Esophagus muscularis mucosa (tissue), 4 donors: ENCODE measurements at places on chromosomes 7 and 10.

GRCh38 chr10:103716206-103717160 lies 138.9 kb downstream of the SH3PXD2A start:
- DNase-seq, result no peak
- H3K4me1 ChIP-seq, result no peaks in the 10 kb centered on the region
- no peak overlapping the region for H3K4me3 ChIP-seq
- H3K27me3 ChIP-seq, result no peaks in the 10 kb centered on the region
- peak overlapping the region; percentile 29 for H3K27ac ChIP-seq

DNA sequence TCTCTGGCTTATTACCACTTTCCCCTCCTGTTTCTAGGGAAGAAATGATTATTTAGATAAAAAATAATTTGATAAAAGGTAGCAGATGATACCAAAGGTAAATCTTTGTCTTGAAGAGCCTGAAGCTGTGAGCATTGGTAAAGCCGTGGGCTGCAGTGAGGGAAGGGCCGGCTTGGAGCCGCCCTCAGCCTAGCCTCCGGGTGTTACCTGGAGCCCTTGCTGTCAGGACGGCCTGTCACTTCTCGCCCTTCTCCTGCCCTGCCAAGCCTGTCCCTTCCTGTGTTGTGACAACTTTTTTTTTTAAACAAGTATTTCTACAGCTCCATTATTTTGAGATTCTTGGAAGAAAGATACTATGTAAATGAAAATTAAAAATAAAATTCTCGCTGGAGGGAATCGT lies 7.0 kb downstream of the CUX1 start:
- no peaks in the 10 kb centered on the region for H3K27me3 ChIP-seq
- no peak overlapping the region for H3K27ac ChIP-seq
- no peak overlapping the region for H3K4me3 ChIP-seq

DNA sequence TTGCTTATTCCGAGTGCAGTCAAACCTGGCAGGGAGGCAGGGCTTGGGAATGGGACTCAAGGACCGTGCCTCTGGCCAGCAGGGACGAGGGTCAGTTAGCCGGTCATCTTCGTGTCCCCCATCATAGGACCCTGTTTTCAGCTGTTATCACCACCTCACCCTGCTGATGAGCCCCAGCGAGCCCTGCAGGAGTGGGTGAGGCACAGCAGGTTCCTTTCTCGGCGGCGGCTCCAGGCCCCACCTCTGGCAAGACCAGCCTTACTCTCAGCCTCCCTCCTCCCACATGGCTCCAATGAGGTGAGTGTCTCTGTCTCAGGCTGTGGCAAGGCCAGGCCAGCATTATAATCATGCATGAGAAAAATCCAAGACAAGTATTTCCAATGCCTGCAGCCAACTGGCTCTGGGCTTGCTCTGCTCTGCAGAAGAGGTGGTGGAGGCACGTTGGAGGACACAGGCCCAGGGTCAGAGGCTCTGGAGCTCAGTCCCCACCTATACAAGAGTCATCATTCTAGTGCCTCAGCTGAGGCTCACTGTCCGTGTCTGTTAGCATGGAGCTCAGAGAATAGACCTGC lies 15.7 kb downstream of the PKD1L1 start:
- no peaks in the 10 kb centered on the region for H3K4me1 ChIP-seq
- H3K36me3 ChIP-seq, result no peaks in the 10 kb centered on the region
- no peaks in the 10 kb centered on the region for H3K27me3 ChIP-seq
- H3K4me3 ChIP-seq, result no peak overlapping the region
- no peak for DNase-seq
- H3K27ac ChIP-seq, result no peak overlapping the region

GRCh38 chr10:14225379-14225778 lies 105.3 kb downstream of the FRMD4A start:
- no peaks in the 10 kb centered on the region for H3K36me3 ChIP-seq
- H3K4me3 ChIP-seq, result no peak overlapping the region
- no peak for DNase-seq
- H3K4me1 ChIP-seq, result no peaks in the 10 kb centered on the region
- no peak overlapping the region for H3K27ac ChIP-seq

DNA sequence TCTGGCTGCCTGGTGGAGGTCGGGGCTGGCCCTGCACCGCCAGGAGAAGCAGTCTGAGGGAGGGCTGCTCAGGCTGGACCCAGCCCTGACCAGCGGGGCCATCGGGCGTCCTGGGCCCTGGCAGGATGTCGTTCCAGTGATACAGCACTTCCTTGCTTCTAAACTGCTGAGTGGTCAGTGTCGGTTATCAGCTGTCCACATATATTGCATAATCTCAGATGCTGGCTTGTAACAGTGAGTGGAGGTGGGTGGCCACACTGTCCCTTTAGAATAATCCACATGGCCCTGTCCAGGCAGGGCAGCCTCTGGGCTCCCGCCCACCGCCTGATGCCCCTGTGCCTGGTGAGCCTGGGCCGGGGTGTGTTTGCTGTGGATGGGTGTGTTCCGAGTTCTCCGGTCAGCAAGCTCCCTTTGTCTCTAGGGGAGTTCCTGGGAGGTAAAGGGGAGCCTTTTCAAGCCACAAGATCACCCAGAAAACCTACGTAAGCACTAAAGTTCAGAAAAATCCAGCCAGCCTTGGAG lies 86.1 kb downstream of the LHPP start:
- DNase-seq, result no peak
- no peaks in the 10 kb centered on the region for H3K27me3 ChIP-seq
- H3K27ac ChIP-seq, result no peak overlapping the region
- no peaks in the 10 kb centered on the region for H3K4me1 ChIP-seq
- H3K36me3 ChIP-seq, result no peaks in the 10 kb centered on the region

DNA sequence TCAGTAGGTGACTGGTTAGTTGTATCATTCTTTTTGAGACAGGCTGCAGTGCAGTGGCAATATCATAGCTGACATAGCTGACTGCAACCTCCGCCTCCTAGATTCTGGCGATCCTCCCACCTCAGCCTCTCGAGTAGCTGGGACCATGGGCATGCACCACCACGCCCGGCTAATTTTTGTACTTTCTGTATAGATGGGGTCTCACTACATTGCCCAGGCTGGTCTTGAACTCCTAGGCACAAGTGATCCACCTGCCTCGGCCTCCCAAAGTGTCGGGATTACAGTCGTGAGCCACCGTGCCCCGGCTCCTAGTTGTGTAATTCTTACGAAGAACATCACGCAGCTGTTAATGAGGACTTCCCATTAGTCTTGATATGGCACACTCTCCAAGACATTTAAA lies 123.4 kb upstream of the VKORC1L1 start:
- peaks cover 5% of the 10 kb centered on the region for H3K36me3 ChIP-seq
- H3K4me3 ChIP-seq, result no peak overlapping the region
- peak overlapping the region; percentile 97 for H3K27ac ChIP-seq

DNA sequence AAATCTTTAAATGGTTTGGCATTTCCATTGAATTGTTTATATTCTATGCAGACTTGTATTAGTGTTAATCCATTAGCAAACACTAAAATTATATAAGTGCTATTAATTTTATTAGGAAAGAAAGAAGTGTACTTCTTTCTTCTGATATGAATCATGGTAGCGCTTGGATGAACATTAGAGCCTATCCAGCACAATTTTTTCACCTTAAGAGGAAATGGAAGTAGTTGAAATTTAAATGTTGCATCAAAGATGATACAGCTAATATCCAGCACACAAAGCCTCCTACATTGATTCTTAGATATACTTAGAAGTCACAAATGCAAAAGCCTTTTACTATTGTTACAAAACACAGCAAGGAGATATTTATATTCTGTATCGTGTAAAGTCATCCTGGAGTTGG lies 174.5 kb downstream of the AHR start:
- no peak overlapping the region for H3K4me3 ChIP-seq
- no peak for DNase-seq
- H3K27ac ChIP-seq, result no peak overlapping the region
- no peaks in the 10 kb centered on the region for H3K36me3 ChIP-seq

DNA sequence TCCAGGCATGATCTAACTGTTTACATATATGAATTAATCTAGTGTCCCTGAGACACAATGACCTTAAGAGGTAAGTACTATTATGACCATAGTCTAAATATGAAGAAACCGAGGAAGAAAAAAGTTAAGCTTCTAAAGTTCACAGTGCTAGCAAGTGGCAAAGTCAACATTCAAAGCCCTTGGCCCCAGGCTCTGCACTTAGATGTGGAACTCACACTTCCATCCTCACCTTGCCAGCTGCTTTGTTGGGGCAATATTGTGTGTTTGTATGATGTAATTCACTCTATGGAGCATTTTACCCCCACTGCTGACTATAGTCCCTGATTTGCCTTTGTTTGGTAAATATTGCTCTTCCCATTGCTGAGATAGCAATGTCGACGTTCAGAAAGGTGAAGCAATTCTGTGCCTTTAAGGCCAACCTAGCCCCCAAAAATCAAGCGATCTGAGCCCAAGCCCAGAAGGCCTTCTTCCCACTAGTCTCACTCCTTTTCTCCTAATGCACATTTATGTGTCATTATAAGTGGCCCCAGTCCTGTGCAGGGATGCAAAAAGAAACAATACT lies 487.6 kb upstream of the ZMIZ1 start:
- no peaks in the 10 kb centered on the region for H3K27me3 ChIP-seq
- H3K36me3 ChIP-seq, result no peaks in the 10 kb centered on the region
- no peak overlapping the region for H3K4me3 ChIP-seq
- peaks cover 11% of the 10 kb centered on the region for H3K4me1 ChIP-seq

DNA sequence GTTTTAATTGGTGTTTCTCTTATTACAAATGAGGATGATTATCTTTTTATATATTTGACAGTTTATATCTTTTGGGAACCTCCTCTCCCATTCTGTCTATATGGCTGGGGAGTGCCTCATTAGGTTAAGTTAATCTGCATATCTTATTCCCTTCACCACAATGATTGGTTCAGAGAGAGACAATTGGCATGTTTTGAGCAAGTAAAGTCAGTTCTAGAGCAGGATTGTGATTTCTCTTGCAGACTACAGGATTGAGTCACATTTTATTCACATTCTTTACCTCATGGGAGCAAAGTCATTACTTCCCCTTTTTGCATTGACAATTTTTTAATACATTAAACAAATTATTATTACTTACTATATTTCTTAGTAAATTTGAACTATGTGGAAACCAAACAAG lies 345.6 kb downstream of the MDFIC start:
- H3K27me3 ChIP-seq, result no peaks in the 10 kb centered on the region
- no peaks in the 10 kb centered on the region for H3K4me1 ChIP-seq
- H3K36me3 ChIP-seq, result no peaks in the 10 kb centered on the region
- DNase-seq, result no peak

DNA sequence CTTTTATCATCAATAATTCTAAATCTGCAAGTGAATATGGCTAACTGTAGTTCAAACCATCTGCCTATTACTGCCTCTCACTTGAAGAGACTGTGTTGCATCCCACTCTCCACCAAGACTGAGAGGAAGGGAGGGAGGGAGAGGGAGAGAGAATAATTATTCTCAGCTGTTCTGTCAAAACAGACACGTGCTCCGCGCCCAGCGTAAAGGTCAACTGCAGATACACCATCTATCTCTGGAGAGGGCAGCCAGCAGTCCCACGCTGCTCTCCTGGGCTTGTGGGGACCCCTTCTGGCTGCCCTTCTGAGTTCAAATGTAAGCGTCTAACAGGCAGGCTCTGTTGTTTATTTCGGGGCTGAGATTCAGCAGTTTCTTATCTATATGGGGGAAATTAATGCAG lies 625.5 kb upstream of the GALNT17 start:
- H3K4me3 ChIP-seq, result no peak overlapping the region
- H3K4me1 ChIP-seq, result no peaks in the 10 kb centered on the region
- H3K36me3 ChIP-seq, result no peaks in the 10 kb centered on the region
- H3K27ac ChIP-seq, result no peak overlapping the region

DNA sequence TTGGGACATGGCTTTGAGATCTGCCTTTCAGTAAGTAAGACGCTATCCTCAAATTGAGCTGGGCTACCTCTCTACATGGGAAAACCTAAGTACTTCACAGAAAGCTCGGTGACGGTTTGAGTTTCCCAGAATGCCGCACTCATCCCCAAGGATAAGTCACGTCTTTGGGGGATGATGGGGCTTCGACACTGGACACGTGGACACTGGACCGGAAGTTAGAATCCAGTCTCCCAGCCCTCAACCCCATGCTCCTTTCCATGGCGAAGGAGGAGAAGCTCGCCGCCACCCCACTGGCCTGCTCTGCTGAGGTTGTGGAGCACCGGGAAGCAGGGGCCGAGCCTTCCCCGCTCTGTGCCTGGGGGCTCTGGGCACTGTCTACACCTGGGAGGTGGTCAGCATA lies 27.5 kb downstream of the PTPRE start:
- no peak overlapping the region for H3K27ac ChIP-seq
- peaks cover 10% of the 10 kb centered on the region for H3K27me3 ChIP-seq
- H3K4me3 ChIP-seq, result no peak overlapping the region
- H3K4me1 ChIP-seq, result no peaks in the 10 kb centered on the region
- H3K36me3 ChIP-seq, result no peaks in the 10 kb centered on the region
- DNase-seq, result no peak

GRCh38 chr7:143015084-143015483 lies 11.8 kb downstream of the OR9A2 start:
- no peaks in the 10 kb centered on the region for H3K27me3 ChIP-seq
- H3K4me1 ChIP-seq, result peaks cover 15% of the 10 kb centered on the region
- DNase-seq, result no peak
- no peak overlapping the region for H3K27ac ChIP-seq

DNA sequence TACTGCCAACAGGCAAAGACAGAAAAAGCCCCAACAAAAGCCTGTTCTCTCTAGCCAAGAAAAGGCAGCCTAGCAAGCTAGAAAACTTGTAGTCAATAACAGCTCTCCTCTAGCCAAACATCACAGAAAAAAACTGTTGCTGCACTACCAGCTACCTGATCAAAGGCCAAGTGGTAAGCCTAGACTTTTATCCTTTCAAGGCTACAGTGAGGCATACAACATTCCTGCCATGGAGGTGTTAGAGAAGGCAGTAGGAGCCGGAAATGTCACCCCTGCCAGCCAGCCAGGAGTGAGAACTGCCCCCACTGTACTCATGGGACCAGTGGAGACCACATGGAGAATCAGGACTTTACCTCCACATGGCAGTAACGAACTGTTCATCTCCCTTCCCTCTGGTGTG lies 31.2 kb downstream of the CCDC126 start:
- no peak overlapping the region for H3K27ac ChIP-seq
- DNase-seq, result no peak
- no peaks in the 10 kb centered on the region for H3K27me3 ChIP-seq
- no peak overlapping the region for H3K4me3 ChIP-seq
- no peaks in the 10 kb centered on the region for H3K36me3 ChIP-seq

DNA sequence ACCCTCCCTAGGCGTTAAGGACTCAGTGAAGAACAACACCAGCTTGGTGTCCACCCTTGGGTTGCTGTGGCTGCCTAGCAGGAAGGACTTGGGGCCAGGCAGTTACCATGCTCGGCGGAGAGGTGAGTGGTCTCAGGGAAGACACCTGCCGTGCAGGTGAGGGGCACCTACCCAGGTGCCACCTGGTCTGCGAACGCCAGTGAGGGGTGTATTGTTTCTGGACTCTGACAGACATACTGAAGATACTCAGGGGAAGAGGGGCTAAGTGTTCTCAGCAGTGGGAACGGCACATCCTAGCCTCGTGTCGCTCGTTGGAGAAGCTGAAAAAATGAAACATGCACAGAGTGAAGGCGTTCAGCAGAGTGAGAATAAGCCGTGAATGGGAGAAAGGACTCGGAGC lies 22.6 kb downstream of the DOCK1 start:
- peaks cover 19% of the 10 kb centered on the region for H3K36me3 ChIP-seq
- no peak for DNase-seq
- no peaks in the 10 kb centered on the region for H3K27me3 ChIP-seq
- no peak overlapping the region for H3K27ac ChIP-seq
- no peak overlapping the region for H3K4me3 ChIP-seq
